Tibial artery (tissue), 4 donors: ENCODE measurements at places on chromosomes 7 and 10.

DNA sequence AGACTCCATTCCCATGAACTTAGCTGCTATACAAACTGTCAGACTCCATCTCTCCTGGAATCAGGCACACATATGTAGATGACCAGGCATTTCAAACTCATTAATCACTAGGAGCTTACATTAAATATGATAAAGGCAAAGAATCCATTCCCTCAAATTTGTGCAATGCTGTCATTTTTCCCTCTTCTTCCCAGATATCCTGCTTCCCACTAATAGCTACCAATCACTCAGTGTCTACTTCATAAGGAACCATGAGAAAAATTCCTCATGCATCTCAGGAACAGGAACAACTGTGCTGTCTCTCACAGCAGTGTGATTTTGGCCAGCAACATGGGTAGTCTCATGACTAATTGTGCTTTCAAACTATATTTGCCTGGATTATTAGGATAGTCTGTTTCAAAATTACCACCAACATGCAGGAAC, 133.9 kb downstream of the DKK1 start:
- DNase-seq = no peak

DNA sequence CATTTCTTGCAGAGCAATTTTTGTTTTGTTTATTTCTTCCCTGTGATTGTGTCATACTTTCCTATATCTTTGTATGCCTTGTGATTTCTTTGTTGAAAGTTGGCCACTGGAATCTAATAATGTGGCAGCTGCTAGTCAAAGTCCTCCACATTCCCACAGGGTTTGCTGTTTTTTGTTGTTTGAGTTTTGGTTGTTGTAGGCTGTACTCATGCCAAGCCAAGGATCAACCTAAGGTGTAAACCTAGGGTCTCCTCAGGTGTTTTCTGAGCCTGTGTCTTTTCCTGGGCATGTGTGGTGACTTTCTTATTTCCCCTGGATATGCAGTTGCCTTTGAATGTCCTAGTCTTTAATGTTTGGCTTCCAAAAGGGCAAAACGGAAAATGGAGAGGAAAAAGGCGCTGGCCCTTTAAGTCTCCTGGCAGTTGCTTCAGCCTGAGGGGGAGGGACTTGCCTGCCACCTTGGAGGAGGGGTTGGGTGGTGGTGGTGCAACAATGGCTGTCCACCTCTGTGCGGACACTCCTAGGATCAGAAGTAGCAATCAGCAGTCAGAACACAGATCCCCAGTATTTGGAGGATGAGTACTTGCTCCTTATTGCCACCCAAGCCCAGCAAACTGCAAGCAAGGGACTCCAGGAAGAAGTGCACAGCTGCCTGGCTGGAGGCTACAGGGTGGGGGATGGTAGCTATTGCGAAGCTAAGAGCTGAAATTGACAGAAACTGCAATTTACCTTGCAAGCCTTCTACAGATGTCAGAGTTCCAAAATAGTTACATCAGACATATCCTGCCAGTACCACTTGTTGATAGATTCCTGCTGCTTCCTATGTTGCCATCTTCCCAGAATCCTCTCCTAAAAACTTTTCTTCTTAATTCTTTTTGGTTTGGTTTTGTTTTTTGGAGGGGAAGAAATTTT, 5.6 kb upstream of the ZNF518A start:
- DNase-seq = no peak

- DNase-seq = no peak
Measured at GRCh38 chr10:25157650-25158049, 17.2 kb upstream of the GPR158 start.

- no peak for DNase-seq
Measured at GRCh38 chr10:50464004-50464409, 159.7 kb downstream of the SGMS1 start.

- no peak for DNase-seq
Measured at GRCh38 chr10:10878963-10879362, 138.7 kb upstream of the CELF2 start.

DNA sequence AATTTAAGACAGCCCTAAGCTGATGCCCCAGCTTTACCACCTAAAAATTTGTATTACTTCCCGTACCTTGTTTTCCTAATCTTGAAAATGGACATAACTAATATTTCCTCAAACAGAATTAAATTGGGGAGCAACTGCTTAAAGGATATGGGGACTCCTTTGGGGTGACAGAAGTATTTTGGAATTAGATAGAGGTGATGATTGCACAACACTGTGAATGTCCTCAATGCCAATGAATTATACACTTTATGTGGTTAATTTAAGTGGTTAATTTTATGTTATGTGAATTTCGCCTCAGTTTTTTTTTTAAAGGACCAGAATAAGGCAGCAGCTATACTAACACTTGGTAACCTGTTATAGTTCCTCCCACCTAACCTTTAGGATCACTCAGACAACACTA, 19.9 kb upstream of the NPFFR1 start:
- no peak for DNase-seq

DNA sequence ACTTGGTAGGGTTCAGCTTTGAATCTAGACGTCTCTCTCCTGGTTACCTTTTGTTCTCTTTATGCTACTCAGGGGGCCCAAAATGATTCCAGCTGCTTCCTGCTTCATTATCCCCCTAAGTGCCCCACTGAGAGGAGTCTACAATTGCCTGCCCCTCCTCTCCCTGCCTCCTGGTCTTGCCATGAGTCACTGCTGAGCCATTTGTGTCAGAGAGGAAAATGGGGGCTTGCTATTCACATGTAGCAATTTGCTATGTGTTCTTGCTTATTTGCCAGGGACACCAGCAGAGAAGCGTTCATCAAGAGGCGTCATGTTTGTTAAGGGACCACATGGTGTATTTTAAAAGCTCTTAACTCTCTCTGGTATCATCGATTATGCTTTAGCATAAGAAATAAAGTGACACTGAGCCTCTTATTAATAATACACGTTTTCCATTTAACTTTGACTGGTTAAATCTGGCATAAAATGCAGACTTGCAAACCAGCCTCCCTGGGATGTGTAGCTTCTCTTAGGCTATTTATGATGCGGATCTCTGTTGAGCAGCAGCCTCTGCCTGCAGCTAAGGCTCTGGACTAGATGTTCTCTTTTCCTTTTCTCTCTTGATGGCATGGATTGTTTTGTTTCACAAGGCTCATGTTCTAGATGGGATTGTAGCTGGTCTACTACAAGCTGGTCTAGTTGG, 239.3 kb downstream of the AUTS2 start:
- no peak for DNase-seq

DNA sequence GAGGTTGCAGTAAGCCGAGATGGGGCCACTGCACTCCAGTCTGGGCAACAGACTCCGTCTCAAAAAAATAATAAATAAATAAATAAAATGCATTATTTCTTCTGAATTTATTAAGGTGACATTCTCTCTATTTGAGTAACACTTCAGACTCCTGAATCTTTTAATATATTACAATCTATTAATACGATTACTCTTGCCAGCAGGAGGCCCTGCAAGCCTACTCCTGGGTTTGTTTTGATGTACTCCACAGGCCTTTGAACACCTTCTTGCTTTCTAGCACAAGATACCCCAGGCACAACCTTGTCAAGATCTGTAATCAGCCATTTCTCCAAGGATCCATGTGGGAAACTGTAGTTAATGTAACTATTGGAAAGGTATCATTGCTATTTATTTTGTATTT, 63.5 kb downstream of the COBL start:
- no peak for DNase-seq

DNA sequence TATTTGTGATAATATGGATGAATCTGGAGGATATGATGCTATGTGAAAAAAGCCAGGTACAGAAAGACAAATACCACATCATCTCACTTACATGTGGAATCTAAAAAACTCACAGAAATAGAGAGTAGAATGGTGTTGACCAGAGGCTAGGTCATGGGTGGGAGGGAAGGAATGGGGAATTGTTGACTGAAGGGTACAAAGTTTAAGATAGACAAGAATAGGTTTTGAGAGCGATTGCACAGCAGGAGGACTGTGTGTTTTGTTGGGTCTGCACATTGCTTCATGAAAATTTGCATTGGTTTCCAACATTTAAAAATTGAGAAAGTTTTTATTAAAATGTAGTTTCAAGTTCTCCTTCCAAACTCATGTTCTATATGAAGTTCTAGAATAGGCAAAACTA, 8.4 kb downstream of the SLC26A5 start:
- no peak for DNase-seq

- DNase-seq = no peak
Measured at GRCh38 chr10:91220954-91221675, 652 bp downstream of the PCGF5 start.

- no peak for DNase-seq
Measured at GRCh38 chr7:115221456-115221855, 299.6 kb downstream of the MDFIC start.

DNA sequence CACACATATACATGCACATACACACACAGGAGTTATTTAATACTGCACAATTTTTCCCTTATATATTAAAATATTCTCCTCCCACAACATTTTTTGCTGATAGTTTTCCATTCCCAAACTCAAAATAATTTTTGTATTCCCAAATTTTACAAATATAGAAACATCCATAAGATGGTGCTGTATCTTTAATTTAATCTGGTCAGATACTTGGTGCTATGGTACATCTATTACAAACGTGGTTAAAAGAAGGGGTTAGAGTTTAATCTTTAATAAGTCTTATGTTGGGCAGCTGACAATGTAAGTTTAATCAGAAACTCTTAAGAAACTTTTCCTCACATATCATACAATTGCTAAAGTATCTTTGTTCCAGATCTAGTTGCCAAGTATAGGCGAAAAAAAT, 10.2 kb upstream of the CADPS2 start:
- DNase-seq = no peak

- no peak for DNase-seq
Measured at GRCh38 chr10:71285180-71285545, 33.9 kb upstream of the SLC29A3 start.

DNA sequence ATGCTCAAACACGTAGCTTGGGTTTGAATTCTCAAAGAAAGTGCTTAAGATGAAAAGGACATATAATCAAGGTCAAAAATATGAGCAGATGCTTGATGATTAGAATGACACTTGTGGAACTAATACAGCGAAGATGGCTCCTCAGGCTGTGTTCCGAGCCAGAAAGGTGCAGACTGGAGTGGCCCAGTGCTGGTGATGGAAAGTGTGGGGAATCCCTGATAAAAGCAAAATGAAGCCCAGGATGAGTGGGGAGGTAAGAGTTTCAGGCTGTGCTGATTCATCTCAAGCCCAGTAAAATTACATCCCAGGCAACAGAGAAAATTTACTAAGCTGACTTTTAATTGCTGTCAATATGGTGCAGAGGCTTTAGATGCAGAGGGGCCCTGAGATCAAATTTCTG, 77.8 kb upstream of the IKZF1 start:
- DNase-seq = no peak

- peak; percentile 91 for DNase-seq
Measured at GRCh38 chr7:131284702-131285419, 42.8 kb upstream of the MKLN1 start.

- no peak for DNase-seq
Measured at GRCh38 chr10:24756283-24756682, 32.6 kb upstream of the ARHGAP21 start.

GRCh38 chr7:102287111-102287980, 678 bp downstream of the SH2B2 start:
- DNase-seq = no peak

DNA sequence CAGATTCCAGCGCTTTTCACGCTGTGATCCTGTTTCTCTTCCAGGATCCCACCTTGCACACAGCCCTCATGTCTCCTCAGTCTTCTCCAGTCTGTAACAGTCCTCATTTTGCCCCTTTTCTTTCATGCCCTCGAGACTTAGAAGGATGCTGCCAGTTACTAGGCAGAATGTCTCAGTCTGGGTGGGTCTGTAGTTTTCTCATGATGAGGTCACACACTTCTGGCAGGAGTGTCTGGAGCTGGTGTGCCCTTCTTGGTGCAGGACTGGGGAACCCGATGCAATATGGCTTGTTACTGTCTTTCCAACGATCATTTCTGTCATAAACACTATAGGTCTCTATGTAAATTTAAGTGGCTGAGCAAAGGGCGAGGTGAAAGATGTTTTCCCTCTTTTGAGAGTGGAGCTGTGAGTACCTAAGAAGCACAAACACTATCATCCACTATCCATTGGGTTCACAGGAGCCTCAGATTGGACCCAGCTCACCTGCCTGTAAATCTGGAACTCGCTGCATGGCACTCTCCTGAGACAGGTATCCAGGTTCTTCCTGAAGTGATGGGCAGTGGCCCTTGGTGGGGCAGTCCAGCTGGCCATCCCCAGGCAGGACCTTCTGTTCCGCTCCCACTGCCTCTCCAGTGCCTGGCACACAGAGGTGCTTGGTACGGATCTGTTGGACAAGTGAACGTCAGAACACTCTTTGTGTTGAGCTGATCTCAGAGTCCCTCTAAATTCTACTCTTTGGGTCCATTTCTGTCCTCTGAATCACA, 64.3 kb upstream of the ZNF32 start:
- DNase-seq = no peak

DNA sequence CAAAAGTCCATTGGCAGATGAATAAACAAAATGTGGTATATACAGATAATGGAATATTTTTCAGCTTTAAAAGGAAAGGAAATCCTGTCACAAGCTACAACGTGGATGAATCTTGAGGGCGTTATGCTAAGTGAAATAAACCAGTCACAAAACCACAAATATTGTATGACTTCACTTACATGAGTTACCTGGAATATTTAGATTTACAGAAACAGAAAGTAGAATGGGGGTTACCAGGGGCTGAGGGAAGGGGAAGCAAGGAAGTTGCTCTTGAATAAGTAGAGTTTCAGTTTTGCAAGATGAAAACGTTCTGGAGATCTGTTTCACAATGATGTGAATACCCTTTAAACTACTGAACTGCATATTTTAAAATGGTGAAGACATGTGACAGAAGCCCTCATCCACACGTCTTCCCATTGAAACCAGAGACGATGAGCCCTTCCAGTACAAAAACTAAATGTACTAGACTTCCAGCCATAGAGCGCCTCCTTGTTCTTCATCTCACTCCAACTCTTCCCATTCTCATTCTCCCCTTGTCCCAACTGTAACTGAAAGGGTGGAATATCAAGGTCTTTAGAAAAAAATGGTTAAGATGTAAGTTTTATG, 62.4 kb downstream of the MICU1 start:
- no peak for DNase-seq

- DNase-seq = no peak
Measured at GRCh38 chr10:60894786-60895185, 49.2 kb downstream of the RHOBTB1 start.

DNA sequence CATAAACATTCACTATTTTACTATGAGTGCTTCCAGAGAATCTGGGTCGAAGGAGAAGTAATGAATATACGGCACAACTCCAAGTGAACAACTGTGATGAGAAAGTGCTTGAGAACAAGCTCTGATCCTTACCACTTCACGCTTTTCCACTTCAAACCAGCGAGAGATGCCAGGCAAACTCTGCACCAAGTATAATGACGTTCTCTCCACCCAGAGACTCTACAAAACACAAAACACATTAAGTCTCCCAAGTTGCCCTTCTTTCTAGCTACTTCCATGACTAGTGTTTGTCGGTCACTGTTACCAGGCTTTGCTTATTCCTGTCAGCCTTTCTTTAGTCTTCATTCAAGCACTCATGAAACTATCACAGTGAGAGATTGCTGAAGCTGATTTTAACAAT, 193.1 kb upstream of the IMMP2L start:
- DNase-seq = no peak

DNA sequence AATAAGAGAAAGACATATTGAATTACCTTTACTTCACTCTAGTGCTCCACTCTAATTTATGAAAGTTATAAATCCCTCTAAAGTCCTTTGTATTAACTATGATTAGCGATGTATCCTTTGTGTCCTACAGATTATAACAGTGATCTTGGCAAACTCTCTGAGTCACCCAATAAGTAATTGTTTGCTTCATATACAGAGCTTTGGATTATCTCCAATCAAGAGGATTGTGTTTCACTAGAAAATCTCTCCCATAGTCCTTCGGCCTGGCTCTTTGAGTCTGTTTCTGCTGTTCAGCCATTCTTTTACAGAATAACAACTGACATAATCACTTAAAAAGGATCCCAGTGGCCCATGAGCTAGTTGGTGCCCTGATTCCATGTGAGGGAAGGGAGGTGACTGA, 9.5 kb downstream of the LMOD2 start:
- DNase-seq = no peak
